ENCODE measurements at places on chromosomes 16 and 17.

GRCh38 chr17:63120406-63120805 lies 154.4 kb downstream of the TANC2 start:
- no peak for DNase-seq

- DNase-seq = no peak
These were observed 190.3 kb downstream of the CPPED1 start for GRCh38 chr16:12613131-12613991.

DNA sequence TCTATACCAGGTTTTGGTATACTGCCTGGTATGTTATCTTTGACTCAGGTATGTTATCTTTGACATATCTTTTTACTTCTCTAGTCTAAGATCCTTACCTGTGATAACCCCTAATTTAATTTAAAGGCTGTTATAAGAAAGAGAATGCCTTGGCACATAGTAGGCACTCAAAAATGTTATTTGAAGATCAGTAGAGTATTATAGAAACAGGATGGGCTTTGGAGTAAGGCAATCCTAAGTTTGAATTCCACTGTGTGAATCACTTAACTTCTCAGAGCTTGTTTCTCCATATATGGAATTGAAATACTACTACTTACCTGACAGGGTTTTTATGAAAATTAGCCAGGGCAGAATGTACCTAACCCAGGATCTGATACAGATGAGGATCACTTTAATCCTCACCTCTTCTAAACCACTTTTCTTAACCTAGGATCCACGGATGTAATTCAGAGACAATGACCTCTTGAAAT lies 1.2 kb downstream of the BRIP1 start:
- no peak for DNase-seq

GRCh38 chr17:75566834-75567233 lies 20.8 kb upstream of the MYO15B start:
- no peak for DNase-seq

GRCh38 chr17:30352240-30352814 lies 18.5 kb upstream of the TMIGD1 start:
- DNase-seq = no peak

GRCh38 chr16:84513123-84513522 lies 8.7 kb upstream of the MEAK7 start:
- no peak for DNase-seq

GRCh38 chr16:84618581-84619460 lies 943 bp upstream of the COTL1 start:
- no peak for DNase-seq

DNA sequence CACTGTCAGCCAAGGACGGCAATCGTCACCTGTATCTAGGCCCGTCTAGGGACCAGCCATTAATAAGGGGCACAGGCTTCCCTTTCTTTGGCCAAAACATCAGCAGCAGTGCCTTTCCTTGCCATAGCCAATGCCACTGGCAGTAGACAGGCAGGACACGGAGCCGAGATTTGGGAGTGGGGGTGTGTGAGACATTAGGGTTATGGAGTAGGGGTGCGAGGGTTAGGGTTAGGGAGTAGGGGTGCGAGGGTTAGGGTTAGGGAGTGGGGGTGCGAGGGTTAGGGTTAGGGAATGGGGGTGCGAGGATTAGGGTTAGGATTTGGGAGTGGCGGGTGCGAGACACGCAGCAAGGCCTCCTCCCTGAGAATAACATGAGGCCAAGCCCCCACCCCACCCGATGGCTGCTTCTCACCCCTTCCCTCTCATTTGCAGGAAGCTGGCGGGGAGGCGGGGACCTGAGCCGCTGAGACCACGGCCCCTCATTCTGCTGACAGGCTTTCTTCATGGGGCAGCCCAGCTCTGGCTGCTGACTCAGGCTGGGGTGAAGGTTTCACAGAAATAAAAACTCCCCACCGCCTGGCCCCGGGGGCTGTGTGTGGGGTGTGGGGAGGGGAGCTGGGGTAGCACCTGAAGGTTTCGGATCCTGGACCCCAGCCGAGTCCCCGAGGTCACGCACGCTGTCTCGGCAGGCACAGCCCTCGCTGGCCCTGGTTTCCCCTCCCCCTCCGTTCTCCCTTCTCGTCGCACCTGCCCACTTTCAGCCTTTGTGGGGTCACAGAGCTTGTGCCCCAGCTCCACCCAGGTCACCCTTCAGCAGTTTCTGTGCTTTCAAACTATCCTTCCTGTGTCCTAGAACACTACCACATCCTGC lies 93.8 kb downstream of the PGS1 start:
- DNase-seq = no peak

DNA sequence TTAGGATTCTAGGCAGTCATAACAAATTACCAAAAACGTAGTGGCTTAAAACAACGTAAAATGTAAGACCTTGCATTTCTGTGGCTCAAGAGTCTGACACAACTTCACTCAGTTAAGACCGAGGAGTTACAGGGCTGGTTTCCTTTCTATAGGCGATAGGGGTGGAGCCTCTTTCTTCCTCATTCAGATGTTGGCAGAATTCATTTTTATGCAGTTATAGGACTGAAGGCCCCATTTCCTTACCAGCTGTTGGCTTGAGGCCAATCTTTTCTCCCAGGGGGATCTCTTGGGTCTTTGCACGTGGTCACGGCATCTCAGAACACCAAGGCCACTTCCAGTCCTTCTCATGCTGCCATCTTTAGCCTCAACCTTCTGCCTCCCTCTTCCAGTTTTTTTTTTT lies 145.2 kb downstream of the KCNJ2 start:
- no peak for DNase-seq

DNA sequence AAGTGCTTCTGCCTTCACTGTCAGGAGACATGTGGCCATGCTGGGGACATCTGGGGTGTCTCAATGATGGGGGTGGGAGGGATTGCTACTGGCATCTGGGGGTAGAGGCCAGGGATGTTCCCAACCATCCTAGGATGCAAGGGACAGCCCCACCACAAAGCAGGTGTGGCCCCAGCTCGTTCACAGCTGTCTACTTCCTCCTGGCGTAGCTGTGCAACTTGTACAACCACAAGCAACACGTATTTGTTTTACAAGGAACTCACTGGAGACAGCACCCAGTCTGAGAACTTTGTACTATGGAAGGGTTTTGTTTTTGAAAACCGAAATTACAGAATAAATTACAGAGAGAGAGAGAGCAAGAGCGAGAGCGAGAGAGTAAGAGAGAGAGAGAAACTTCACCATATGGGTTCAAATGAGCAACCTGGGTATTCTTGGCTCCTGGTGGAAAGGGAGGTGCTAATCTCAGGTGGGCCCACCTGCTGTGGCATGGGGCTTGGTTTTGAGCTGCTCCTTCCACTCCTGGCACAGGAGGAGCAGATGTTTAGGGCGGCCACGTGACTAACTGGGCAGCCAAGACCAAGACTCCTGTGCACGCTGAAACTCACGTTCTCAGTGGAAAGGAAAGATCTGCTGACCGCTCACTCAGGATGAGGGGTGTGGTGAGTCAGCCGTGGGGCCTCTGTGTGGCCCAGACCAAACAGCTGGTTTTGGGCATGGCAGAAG lies 17.5 kb upstream of the TNFRSF13B start:
- DNase-seq = no peak

GRCh38 chr16:5064915-5065314 lies 841 bp downstream of the C16orf89 start:
- no peak for DNase-seq

DNA sequence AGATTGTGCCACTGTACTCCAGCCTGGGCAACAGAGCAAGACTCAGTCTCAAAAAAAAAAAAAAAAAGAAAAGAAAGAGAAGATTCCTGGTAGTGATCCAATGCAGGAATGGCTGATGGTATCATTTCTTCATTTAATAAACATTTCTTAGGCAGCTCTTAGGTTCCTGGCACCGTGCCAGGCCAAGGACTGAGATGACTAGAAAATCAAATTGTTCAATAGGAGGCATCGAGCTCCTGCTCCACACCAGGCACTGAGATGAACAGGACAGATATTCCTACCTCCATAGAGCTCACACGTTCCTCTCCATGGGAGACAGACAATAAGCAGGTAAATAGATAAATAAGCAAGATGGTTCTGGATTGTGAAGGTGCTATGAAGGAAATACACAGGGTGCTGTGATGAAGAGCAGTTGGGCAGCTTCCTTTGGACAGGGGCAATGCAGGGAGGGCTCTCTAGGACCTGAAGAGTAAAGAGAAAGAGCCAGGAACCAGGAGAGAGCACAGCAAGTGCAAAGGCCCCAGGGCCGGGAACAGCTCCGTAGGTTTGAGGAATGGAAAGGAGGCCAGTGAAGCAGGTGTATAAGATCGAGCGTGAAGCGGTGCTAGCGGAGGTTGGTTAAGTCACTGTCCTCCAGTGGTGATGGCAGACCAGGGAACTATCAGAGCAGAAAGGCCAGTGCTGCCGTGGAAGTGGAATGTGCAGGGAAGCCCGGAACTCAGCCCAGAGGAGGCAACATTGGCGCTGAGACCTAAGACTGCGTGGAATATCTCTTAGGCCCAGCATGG lies 26.5 kb upstream of the CRHR1 start:
- DNase-seq = no peak

- DNase-seq = no peak
These were observed 28.7 kb upstream of the KIFC3 start for GRCh38 chr16:57830890-57831484.

- DNase-seq = no peak
These were observed 7.8 kb downstream of the SLC47A2 start for GRCh38 chr17:19708431-19709175.

DNA sequence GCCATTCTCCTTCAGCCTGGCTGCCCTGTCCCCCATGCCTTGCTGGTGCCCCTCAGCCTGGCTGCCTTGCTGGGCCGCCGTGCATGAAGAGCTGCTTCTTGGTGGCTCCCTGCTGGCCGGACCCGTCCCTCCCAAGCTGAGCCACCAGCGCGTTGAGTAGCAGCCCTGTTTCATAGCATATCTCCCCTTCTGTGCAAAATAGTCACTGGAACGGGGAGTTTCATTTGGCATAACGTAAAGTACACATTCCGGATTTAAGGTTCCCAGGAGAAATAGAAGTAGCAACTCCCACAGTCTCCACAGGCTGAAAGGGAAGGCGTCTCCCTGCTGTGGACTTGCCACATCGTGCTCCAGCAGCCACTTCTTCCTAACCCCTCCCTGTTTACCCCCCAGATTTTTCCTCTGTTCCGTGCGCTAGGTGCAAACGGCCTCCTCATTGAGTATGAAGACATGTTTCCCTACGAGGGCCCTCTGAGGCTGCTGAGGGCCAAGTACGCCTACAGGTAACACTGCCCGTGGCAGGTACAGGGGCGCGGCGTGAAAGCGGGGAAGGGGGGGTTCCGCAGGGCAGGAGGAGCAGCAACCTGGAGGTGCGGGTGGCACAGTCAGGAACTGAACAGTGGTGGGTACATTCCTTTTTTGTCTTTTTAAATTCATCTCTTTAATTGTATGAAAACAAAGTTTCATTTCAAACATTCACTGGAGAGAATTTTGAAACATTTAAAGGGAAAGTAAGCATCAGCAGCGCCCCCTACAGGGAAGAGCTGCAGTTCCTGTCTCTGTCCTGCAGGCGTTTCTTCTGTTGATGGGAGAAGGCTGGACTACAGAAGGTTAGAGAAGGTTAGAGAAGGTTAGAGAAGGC lies 5.8 kb upstream of the OGFOD3 start:
- no peak for DNase-seq

DNA sequence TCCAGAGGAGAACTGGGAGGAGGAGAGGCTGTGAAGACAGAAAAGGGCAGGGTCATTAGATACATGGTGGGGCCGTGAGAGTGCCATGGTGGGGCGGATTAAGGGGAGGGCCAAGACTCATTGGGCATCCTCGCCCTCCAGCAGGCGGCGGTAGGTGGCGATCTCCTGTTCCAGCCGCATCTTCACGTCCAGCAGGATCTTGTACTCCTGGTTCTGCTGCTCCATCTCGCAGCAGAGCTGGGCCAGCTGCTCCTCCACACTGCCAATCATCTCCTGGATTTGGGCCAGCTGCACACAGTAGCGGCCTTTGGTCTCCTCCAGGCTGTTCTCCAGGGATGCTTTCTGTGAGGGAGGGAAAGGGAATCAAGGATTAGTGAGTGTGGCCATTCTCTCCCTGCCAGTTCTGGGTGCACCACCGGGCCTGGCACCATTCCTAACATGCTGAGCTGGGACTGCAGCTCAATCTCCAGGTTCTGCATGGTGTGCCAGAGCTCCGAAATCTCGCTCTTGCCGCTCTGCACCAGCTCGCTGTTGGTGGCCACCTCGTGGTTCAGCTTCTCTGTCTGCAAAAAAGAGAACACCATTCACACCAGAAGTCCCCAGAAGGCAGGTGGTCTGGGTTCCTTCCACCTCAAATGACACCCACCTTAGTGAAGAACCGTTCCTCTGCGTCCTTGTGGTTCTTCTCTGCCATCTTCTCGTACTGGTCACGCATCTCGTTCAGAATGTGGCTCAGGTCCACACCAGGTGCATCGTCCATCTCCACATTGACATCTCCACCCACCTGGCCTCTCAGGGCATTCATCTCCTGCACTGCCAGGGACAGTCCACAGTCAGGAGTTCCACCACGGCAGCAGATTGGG lies 129.0 kb downstream of the CCDC144A start:
- no peak for DNase-seq

- no peak for DNase-seq
These were observed 22.7 kb upstream of the ASGR2 start for GRCh38 chr17:7137171-7137943.

DNA sequence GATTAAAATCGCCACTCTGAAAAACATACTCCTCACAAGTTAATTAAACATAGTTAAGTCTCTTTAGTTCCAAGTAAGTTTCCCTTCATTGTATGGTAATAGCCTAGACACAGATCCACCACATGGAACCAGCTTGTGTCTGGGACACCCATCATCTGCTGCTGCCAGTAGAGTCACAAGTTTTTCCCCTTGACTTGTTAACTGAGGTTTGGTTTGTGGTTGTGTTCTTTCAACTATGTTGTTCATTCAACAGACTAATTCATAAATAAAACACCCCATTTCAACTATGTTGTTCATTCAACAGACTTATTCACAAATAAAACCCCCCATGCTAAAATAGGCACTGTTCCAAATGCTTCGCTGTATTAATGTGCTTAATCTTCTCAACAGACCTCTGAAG lies 24.4 kb downstream of the YWHAE start:
- no peak for DNase-seq

DNA sequence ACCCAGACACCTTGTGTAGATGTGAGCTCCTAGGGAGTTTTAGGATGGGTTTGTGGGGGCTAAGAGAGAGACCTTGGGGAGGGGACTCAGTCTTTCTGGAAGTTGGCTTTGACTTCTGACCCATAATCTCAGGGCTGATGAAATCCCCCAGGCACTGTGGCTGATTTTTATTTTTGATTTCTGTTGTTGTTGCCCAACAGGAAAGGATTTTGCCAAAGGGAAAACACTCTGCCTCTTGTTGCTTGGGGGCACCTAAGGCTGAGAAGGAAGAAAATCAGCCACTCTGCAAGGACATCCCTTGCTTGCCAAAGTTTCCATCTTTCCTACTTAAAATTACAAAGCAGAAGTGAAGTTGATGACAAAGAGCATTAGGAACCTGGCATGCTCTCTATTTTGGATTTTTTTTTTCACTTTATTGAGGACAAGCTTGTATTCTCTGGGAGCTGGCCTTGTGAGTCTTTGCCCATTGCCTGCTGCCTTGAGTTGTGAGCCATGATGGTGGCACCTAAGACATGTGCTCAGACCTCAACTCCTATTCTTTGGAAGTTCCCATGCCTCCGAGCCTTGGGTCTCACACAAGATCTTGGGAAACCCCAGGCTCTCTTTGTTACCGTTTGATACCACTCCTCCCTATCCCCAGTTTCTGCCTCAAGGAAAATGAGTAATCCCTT lies 3.2 kb upstream of the C1QTNF1 start:
- no peak for DNase-seq

All from head of caudate nucleus (tissue), 42 donors.